DMS153 (cell line): ENCODE measurements at places on chromosomes 6 and 20.

DNA sequence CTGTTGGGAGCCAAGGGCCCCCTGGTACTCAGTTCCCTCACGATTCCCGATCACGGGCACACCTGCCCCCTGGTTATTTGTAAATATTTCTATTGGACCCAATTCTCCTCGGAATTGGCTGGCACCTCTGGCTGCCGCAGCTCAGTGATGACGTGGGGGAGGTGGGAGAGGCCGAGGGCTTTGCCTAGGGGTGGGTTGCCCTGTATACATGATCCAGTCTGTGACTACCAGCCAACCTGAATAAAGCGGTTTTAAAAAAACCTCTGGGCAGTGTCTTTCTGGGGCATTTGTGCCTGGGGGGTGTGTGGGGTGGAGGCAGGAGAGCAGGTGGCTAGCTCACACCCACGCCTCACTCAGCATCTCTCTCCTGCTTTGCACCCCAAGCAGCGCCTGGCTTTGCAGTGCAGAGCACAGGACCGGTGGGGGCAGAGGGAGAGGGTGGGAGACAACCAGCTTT, 42.2 kb downstream of the VSTM2L start:
- DNase-seq: no peak

DNA sequence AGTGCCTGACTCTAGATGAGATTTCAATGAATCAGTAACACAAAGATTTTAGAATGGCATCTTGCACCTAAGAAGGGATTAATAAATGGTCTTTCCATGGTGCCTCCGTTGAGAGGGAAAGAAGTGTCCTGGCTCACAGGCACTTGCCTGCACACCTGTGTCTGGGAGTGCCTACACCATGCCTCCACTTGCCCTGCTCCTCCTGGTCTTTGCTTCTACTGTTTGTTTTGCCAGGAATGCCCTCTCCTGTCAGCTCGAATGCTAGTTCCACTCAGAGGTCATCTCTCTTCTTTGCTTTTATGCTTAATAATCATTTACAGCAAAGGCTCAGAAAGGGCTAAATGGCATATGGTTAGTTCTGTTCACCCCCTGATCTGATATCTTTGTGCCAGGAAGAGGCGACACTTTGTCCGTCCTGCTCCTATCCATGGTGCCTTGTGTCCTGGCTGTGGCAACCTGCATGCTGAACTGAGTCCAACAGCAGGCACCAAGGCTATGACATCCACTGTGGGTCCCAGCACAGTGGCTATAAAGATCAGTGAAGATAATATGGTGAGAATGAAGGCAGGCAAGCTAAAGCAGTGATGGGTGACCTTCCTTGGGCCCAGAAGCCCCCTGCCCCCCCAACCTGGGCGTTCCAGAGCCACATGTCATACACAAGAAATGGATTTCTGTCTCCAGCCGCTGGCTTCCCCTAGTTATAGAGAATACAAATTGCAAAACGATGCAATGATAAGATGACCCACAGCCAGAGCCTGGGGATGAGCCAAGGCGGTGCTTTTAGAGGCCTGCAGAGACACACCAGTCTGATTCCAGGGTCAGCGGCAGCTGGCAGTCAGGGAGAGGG, 1.4 kb downstream of the C6orf132 start:
- DNase-seq: no peak

- DNase-seq: no peak
Measured at GRCh38 chr20:53411129-53411528, 182.5 kb downstream of the ZNF217 start.

DNA sequence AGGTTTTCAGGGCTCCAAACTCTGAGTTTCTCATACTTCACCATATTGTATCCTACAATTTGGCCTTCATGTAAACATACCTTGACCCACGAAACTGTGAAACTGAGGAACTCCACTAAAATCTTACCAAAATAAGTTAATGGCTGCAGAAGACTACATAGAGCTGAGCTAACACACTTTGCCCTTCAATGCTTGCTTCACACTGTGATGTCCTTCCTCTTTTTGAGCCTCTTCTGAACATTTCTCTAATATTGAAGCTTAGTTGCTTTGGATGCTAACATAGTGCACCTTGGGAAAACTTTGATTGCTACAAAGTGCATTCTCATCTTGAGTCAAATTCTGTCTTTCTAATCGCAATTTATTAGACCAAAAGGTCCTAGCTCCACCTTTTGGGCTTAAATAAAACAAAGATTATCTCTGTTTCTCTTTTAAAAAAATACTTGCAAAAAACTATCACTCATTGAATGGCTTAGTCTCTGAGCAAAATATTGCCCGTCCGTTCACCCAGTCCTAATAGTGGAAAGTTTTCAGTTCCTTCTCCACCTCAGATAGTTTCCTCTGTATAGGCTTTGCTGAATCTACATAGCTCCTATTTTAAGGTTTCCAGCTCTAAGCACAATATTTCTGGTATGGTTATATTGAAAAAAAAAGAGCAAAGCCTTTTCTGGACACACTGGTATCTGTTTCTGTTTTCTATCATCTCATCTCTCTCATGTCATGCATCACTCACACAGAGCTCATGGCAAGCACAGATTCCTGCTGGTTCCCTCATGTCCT, 494.6 kb downstream of the RFPL4B start:
- no peak for DNase-seq

GRCh38 chr6:121771937-121772720, 336.7 kb downstream of the GJA1 start:
- DNase-seq: no peak

DNA sequence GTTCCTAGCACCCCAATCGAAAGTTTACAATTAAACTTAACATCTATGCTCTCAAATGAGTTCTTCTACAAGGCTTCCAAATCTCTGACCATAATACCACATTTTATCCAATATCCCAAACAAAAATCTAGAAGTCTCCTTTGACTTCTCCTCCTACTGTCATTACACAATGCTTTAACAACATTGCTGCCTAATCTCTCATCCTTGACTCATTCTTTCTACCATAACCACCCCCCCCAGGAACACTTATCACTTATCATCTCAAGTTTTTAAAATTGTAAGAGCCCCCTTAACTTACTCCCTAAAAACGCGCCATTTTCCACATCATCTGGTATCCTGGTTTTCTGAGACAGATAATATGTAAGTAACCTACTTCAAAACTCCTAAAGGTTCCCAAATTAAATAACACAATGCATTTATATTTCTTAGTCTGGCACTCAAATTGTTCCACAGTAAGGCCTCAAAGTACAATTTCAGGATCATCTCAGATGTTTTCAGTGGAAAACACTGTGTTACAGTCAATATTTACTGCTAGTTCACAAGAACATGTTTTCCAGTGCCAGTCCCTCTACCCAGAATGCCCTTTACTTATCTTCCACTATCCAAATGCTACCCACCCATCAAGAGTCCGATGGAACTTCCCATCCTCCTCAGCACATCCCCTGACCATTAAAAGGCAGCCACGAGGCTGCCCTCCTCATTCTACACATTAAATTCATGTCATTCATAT, 308.2 kb upstream of the THEMIS start:
- no peak for DNase-seq

- DNase-seq: no peak
Measured at GRCh38 chr6:95133578-95133977, 443.8 kb upstream of the MANEA start.

GRCh38 chr20:10855778-10856177, 182.0 kb upstream of the JAG1 start:
- no peak for DNase-seq

DNA sequence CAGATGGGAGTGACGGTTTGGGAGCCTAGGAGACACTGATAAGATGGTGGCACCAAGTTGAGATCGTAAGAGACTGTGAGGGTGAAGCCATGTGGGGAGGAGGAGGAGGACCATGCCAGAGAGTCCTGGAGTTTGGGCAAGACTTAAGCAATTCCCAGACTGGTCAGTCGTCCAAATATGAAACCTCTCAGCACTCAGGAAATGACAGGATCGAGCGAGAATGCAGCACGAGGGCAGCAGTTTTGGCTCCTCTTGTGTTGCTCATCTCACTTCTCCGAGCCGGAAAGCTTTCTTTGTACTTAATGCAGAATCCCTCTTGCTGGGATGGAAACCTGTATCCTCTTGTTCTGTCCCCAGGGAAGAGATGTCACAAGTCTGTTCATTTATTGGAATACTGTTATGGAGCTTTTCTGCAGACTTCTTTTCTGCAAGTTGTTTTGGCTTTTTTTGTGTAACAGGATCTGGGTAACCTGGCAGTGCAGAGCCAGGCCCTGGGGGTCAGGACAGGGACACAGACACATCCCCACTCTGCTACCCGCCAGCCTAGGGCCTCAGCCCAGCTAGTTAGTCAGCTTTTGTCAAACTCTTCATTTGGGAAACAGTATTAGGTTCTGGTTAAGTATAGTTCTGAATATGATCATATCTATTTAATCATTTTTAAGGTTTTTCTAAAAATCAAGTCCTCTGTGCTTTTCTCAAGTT, 34.3 kb downstream of the FNDC1 start:
- no peak for DNase-seq

GRCh38 chr6:24549674-24550353, 55.0 kb downstream of the ALDH5A1 start:
- DNase-seq: peak; percentile 67

GRCh38 chr6:166625356-166625755, 1.7 kb downstream of the RPS6KA2 start:
- no peak for DNase-seq

DNA sequence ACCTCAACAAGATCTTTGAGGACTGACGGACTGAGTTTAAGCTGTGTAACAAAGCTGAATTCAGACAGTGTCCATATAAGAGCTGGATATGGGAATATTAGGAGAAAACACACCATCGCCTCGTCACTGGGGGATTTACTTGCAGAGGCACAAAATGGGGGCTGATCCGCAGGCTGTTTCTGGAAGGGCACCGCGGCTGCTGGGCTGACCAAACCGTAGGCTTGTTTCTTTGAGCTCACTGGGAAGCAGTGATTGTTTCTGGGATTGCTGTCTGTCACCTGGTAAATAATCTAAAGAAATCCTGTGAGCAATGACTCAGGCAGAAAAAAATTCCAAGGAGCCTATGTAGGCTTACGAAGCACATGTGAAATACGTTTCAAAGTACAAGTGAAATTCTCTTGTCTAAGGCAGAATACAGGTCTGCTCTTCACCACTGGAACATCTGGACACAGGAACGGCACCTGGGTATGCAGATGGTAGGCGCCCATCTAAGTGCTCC, 63.9 kb upstream of the MPC1 start:
- no peak for DNase-seq

DNA sequence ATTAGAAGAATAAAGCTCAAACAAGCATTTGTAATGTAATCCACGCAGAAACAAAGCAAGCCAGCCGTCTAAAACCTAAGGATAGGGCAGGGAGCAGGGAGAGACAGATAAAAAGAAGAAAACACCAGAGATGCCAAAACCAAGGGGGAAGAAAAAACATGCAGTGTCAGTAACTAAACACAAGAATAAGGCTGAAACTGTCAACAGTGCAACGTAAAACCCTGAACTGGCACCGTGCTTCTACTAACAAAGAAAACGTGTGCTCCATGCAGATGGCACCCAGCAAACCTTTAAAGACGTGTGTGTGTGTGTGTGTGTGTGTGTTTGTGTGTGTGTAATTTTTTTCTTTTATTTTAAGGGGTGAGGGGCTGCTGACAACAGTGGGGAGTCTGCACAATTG, 88.4 kb upstream of the TAB2 start:
- no peak for DNase-seq

DNA sequence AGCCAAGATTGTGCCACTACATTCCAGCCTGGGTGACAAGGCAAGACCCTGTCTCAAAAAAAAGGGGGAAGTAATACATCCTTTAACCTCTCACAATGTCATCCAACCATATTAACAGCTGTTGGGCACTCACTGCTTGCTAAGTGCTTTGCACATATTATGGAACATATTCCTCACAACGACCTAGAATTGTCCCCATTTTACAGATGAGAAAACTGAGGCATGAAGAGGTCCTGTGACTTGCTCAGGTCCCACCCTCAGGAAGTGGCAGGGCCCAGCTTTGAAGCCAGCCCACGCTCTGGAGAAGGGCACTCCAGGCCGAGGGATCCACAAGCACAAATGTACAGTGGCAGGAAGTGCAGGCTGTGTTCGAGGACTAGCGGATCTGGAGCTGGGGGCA, 33.3 kb downstream of the BPIFB1 start:
- no peak for DNase-seq

- no peak for DNase-seq
Measured at GRCh38 chr6:55560290-55560885, 18.6 kb downstream of the HMGCLL1 start.

- no peak for DNase-seq
Measured at GRCh38 chr6:116409756-116410155, 39.0 kb downstream of the DSE start.

GRCh38 chr6:122692175-122692598, 82.0 kb downstream of the PKIB start:
- no peak for DNase-seq

DNA sequence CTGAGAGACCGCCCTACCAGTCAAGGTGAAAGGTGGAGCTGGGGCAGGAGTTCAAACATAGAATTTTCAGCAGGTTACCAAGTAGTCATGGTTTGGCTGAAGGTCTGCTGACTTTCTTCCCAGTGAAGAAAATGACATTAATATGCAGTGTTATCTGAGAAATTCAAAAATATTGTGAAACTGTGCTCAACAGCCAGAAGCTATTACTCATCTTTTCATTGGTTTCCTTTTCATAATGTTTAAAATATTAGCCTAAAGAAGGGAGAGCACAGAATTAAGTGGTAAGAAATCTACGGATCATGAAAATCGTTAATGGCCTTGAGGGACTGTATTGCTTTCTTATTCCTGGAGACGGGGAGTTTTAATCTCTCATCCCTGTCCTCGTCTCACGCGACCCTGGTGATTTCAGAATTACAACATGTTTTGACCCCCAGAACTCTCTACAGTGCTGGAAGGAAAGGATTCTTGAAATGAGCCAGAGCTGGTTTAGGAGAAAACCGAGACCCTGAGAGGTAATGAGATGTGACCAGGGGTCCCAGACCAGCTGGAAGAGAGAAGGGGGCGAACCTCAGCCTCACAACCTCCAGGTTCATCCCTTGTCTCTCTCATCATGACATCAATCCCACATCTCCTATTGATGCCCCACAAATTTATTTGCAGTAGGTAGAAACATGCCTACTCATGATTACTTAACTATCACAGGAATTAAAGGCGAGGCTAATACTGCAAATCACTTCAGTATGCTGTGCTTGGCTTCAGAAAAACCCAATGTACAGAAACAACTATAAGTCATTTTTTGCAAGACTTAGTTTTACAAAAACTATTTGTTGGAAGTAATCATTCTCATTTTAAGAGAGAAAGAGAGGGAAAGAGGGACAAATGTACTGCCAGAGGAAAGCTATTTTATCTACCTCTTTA, 209.5 kb downstream of the FNDC1 start:
- DNase-seq: no peak

DNA sequence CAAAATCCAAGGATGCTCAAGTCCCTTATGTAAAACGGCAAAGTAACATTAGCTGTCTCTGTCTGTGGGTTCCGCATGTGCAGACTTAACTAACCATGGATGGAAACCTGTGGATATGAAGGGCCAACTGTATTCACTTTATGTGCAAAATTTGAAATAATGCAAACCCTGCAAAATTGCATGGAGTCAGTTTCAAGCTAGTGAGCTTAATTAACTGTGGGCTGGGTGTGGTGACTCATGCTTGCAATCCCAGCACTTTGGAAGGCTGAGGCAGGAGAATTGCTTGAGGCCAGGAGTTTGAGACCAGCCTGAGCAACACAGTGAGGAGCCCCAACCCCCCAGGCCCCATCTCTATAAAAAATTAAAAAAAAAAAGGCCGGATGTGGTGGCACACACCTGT, 81.4 kb downstream of the ANKS1A start:
- DNase-seq: no peak

GRCh38 chr6:1313384-1313766, 1.5 kb downstream of the FOXQ1 start:
- DNase-seq: no peak
